Neuronal stem cell (in vitro differentiated cells): ENCODE measurements at places on chromosomes 7 and 10.
A peak's percentile ranks its signal among the peaks of the same experiment; 100 is the strongest.

GRCh38 chr10:33352175-33352574 lies 17.7 kb upstream of the NRP1 start:
- DNase-seq = no peak

GRCh38 chr7:130256704-130257103 lies 10.0 kb upstream of the CPA2 start:
- no peak for DNase-seq

DNA sequence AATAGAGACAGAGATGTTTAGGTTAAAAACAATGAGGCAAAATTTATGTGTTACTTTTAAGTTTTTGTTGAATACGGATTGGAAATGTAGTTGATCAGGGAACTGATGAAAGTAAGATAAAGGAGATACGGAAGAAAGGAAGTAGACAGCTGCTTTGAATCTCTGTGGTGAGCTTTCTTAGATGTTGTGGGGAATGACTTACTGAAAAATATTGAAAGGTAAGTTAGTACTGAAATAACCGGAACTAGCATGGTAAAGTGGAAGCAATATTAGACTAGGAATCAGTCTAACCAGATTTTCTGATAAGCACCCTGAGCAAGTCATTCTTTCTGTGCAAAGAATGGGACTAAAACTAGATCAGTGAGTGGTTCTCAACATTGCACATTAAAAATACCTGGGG lies 34.8 kb downstream of the LUC7L2 start:
- no peak for DNase-seq

- DNase-seq = no peak
Measured at GRCh38 chr7:157977306-157977705, 610.3 kb downstream of the PTPRN2 start.

DNA sequence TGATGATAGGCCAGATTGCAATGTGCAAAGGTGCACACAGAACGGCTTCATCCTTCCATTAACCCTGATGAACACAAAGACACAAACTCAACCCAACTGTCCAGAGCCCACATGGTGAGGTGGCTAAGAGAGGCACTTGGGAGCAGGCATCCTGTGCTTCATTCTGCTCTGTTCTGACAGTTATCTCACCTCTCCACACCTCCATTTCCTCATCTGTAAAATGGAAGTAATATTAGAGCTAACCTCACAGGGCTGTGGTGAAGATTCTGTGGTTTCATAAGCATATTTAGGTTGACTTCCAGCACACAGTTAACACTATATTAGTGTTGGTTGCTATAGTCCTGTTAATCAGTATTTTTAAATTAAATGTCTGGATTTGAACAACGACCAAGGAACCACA lies 126.3 kb downstream of the TAX1BP1 start:
- no peak for DNase-seq

GRCh38 chr10:125171402-125172306 lies 11.3 kb upstream of the CTBP2 start:
- no peak for DNase-seq

GRCh38 chr7:50648076-50648475 lies 82.9 kb upstream of the DDC start:
- no peak for DNase-seq

DNA sequence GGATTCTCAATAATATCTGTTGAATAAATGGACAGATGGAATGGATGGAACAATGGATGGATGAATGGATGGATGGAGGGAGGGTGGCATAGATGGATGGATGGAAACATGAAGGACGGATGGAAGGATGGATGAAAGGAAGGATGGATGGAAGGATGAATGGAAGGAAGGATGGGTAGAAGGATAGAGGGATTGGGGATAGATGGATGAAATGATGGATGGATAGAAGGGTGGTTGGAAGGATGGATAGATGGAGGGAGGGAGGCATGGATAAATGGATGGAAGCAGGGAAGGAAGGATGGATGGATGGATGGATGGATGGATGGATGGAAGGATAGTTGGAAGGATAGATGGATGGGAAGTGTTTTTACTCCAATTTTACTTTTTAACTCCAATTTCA lies 35.4 kb downstream of the AKR1B15 start:
- DNase-seq = no peak

DNA sequence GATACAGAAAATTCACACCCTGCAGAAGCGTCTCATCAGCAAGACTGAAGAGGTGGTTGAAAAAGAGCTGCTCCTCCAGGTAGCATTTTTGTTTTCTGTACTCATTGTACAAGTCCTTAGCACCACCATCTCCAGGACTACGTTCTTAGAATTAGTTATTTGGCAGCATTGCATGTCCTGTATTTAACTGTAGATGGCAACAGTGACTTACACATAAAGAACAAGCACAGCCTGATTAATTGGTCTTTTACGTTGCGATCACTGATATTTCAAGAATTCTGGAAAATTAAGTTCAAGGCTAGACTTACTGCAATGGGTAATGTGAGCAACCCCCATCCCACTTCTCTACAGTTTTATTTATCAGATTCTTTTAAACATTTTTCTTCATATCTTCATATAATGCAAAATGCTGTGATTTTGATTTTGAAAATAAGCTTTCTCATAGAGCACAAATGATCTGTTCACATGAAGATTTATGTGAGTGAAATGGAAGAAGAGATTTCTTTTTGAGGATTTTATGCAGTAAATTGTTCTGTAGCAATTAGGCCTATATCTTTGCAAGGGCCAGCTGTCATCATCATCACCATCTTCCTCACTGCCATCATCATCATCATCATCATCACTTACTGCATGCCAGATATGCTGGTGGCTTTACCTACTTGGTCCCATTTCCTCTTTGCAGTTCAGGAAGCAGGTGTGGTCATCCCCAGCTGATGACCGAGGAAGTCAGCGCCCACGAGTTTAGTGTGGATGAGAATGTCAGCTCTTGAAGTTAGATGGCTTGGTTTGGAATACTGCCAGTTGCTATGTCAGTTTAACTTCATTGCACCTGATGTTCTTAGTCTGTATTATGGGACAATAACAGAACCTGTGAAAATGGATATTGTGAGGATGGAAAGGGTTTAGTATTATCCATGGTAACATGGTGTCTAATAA lies 53.4 kb downstream of the CFAP58 start:
- no peak for DNase-seq

DNA sequence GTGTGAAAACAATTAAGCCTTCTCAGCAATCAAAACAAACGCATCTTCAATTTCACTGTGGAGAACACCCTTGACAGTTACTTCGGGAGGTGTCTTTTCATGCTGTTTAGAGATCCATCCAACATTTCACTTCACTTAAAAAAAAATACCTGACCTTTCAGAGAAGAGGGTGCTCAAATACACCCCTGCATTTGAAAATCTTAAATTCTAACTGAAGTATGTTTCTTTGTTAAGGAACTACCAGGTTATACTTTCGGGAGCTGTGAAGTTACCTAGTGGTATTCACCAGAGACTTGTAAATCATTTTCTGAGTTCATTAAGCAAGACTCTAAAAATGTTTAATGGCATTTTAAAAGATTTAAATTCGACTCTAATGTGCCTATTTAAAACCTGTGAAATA lies 38.8 kb downstream of the CNPY1 start:
- no peak for DNase-seq

DNA sequence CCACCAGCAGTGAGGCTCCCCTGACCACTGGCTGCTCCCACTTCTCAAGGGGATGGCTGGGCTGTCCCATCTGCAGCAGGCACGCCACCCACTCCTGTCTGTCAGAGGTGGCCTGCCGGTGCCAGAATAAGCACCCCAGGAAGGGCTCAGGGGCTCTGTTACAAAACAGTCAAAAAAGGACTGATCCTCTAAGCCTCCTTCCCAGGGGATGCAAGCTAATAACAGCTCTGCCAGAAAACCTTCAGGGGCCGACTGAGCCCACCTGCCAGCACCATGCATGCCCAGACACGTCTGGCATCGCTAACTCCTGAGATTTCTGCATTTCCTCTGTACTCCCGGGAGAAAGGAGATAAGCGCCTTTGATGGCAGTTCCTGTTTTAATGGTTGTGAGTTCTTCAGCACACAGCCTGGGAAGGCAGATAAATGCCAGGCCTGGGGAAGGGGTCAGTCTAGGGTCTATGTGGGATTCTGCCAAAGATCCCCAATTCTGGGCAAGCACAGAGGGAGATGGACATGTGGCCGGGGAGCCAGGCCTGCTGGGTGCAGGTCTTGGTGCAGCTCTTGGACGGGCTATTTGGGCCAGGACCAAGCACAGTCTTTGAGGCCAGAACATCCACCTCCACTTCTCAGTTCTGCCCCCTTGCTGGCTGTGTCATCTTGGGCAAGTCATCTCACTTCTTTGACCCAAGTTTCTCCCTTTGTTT lies 128.4 kb downstream of the ARHGAP22 start:
- DNase-seq = no peak

DNA sequence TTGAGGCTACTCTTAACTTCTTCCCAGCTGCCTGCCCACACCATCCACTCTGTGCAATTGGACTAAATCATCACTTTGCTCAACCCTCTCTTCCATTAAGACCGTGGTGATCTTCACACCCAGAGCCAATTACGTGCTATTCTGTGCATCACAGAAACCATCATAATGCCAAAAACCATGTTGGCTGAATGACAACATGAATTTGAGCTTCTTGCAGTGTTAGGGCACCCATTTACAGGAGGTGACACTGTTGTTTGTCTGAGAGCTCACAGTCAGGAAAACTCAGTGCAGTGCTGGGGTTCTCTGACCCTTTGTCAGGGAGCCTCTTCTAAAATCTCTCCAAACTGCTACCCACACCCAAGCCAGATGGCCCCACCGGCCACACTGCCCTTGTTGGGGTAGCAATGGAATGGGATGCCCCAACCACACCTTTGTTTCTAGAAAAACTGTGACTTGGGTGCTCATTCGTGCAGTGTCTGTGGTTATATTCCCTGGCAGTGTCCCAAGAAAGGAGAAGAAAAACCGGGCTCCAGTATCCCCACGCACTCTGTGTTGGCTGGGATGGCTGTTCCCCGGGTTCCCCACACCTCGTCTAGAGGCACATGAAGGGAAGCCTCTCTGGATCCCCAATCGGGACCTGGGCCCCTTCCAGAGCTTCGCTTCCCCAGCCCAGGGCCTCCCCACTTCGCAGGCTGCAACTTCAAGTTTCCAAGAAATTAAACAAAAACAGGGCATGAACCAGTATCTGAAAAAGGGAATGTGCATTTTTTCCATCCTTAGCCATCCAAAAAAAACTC lies 2.0 kb upstream of the TNS3 start:
- no peak for DNase-seq

- DNase-seq = no peak
Measured at GRCh38 chr7:22814261-22815208, 8.1 kb downstream of the TOMM7 start.

DNA sequence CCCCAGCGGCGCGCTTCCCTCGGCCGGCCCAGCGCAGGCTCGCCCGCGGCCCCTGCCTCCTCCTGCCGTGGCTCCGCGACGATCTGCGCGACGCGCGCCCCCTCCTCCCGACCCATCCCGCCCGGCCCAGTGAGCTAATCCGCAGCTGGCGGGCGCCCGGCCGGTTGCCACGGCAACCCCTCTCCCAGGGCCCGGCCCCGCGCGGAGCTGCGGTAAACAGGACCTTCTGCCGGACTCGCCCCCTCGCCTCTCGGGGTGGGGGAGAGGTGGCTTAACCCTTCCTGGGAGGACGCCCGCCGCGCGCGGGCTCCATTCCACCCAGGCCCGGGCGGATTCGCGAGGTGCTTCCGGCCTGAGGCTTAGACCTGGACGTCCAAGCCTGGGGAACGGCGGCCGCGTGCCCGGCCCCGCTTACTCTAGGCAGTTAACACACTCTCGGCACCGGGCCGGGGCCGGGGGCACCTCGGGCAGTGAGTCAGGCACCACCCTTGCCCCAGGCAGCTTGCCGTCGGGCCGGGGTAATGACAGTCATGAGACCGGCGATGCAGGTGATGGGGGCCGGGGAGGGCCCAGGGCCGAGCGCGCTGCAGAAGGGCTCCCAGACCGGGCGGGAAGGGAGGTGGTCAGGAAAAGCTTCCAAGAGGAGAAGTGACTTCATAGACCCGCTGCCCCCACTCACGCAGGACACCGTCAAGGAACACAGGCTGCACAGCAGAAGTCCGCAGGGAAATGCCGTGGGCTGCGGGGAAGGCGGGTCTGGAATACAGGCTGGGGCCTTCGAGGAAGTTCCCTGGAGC lies at the start of gene DENND2A:
DENND2A (minus strand) TSS at position 87 of the 797 bp plus-strand sequence. CDS start 38,416 bp downstream, outside the sequence.
- DNase-seq = peak; percentile 87

DNA sequence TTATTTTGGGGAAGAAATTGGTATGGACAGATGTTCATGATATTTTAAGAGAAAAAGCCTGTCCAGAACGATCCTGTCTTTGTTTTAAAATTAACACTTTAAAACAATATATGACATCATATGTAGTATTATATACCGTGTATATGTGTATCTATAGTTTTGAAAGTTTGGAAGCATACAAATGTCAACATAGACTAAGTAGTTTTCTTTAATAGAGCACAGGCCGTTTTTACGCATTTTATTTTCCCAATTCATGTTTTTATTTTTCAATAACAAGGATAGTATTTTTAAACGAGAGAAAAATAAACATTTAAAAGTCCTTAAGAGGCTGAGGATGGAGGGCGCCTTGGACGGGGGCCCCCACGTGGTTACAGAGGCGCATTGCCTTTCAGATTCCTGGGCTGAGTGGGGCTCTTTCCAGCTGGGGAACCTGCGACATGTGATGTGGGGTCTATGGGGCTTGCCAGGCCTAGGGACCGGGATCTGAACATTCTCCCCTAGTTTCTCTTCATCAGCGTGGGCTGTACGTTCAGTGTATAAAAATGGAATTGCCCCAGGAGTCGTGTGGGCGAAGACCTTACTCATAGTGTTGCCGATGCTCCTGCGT lies 127.8 kb upstream of the ZNF746 start:
- DNase-seq = peak; percentile 50

DNA sequence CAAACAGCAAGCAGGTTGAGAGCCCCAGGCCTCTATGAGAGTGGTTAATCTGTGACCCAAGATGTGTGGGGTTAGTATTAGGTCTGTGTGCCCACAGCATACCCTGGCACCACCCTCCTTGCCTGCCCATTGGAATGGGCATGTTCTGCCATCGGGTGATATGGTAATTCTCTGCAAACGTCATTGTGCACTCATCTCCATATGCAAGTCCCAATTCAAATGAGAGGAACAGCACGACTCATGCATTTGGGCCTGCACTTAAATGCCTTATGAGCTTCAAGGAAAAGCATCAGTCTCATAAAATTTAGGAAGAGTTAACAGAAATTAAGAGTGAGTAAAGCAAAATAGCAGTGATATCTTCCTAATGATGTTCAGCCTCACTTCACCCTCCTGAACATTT lies 133.9 kb upstream of the FGFR2 start:
- DNase-seq = no peak

- DNase-seq = no peak
Measured at GRCh38 chr10:124179308-124180043, 86.1 kb upstream of the CHST15 start.

GRCh38 chr7:128961030-128961659 lies 23.4 kb downstream of the IRF5 start:
- no peak for DNase-seq

- DNase-seq = no peak
Measured at GRCh38 chr7:144416341-144416740, 12.8 kb upstream of the NOBOX start.

- DNase-seq = no peak
Measured at GRCh38 chr7:46297515-46297914, 376.4 kb upstream of the IGFBP3 start.

- DNase-seq = no peak
Measured at GRCh38 chr10:131430716-131431412, 119.3 kb upstream of the TCERG1L start.

GRCh38 chr7:33901199-33901598 lies 4.1 kb upstream of the BMPER start:
- DNase-seq = no peak
